ENCODE measurements at places on chromosomes 2 and 18.
A peak's percentile ranks its signal among the peaks of the same experiment; 100 is the strongest.

DNA sequence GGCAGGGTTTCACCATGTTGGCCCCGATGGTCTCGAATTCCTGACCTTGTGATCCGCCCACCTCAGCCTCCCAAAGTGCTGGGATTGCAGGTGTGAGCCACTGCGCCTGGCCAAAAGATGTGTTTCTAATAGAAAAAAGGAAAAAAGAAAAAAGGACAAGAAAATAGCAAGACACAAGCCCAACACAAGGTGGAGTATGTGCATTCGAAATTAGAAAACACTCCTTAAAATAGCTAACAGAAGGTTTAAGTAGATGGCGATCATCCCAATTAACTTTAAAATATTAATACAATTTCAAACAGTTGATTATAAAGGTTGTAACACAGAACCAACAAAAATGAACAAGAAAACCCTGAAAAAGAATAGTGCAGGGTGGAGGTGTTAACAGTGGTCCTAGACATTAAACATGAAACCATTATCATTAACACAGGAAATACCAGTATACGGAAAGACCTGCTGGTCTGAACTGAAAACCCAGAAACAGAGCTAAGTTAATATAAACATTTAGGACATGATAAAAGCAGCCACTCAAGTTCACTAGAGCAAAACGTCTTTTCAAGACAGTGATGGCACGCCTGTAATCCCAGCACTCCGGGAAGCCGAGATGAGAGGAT, 57.9 kb downstream of the HDLBP start:
- no peak for DNase-seq

GRCh38 chr2:155633887-155634570, 698.5 kb downstream of the NR4A2 start:
- no peak for DNase-seq

GRCh38 chr18:9673296-9674251, 34.5 kb upstream of the RAB31 start:
- DNase-seq, result no peak

- DNase-seq, result no peak
These were observed 40.2 kb upstream of the ZNF638 start for GRCh38 chr2:71291398-71291797.

DNA sequence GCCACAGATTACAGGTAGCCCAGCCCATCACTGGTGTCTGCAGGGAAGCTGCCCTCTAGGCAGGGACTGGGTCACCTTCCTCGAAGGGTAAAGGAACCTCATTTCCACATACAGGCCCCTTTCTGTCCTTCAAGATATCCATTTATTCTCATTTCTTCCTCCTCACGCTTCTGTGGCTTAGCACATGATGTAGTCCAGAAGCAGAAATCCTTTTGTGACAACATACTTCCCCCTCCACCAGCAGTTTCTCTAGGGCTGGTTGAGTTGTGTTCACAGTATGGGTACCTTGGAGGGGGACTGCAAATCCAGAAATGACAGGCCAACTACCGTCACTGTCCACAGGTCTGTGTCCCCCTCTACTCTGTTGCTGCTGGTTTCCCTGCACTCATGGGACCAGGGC, 364.9 kb downstream of the ANAPC1 start:
- no peak for DNase-seq

DNA sequence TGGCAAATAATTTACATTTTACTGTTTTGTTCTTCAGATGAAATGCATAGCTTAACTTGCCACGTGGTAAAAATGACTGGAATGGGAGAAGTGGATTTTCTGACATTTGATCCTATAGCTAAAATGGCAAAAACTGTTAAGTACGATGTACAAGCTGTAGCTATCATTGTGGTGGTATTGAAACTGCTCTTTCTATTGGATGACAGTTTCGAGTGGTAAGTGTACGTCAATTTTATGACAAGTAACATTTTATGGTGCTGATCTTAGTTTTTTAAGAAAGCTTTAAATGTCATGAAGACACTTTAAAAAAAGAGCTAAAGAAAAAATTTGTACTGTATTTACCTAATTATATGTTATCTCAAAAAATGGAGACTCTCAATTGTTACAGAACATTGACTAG, 40.8 kb upstream of the GRHL1 start:
- no peak for DNase-seq

DNA sequence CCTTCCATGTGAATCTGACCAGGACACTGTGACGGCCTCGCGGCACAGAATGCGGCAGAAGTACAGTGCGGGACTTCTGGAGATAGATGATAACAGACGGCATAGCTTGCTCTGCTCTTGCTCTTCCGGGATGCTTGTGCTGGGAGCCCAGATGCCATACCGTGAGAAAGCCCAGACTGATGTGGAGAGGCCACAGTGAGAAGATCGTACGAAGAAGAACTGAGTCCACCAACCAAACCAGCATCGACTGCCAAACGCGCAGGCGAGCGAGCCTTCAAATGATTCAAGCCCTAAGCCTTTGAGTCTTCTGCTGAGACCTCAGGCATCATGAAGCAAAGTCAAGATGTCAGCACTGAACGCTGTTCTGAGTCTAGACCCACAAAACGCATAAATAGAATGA, 33.7 kb downstream of the DTNB start:
- no peak for DNase-seq

- DNase-seq, result no peak
These were observed 59.9 kb downstream of the MDH1 start for GRCh38 chr2:63648632-63649031.

GRCh38 chr2:102251849-102252203, 59.5 kb upstream of the IL1RL1 start:
- DNase-seq, result no peak

GRCh38 chr2:67234440-67234839, 162.7 kb upstream of the ETAA1 start:
- DNase-seq, result peak; percentile 63

- peak; percentile 52 for DNase-seq
These were observed 74.7 kb downstream of the HNRNPLL start for GRCh38 chr2:38528008-38528442.

- DNase-seq, result no peak
These were observed 64.1 kb downstream of the BCL2L11 start for GRCh38 chr2:111184725-111185310.

DNA sequence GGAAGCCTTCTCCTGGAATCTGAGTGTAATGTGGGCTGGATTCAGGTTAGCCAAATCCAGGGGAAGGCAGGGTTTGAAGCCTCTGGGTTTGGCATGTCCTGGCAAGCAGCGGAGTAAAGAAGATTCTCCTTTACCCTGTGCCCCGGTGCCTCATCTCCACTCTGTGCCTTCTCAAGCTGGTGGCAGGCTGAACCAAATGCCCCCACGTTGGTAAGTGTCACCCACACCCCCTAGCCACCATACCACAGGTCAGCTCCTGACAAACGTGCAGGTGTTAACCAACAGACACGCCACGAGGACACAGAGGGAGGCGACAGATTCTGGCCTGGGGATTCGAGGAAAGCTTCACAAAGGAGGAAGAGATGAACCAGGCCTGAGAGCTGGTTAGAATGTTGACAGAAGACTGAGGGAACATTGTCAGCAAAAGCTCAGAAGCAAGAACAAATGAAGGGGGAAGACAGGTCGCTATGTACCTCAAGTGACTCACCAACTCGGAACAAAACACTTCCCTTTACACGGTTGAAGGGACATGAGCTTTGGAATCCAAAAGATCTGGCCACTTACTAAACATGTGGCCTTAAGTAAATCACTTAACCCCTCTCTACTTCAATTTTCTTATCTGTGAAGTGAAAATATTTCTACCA, 85.2 kb upstream of the LCLAT1 start:
- DNase-seq, result no peak

GRCh38 chr2:220241423-220241822, 614.0 kb downstream of the SLC4A3 start:
- DNase-seq, result no peak

- no peak for DNase-seq
These were observed 2.4 kb upstream of the MRPL53 start for GRCh38 chr2:74474899-74475298.

DNA sequence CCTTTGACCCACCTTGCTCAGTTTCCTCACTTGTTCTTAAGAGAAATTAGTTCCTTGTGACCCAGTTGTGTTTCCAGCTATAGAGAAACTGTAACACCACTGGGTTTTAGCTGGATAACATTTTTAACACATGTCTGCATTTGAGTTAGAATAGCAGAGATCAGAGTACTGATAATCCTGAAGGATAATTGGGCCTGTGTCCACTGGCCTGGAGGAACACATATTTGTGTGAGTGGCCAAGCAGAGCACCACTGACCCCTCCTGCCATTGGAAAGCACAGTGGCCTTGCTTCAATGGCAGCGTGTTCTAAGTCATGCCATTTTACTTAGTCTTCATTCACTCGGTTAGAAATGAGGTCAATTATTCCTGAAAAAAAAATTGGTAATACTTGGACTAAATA, 42.6 kb downstream of the PKP4 start:
- DNase-seq, result no peak
